ENCODE measurements at places on chromosomes 1 and 21.
A peak's percentile ranks its signal among the peaks of the same experiment; 100 is the strongest.

DNA sequence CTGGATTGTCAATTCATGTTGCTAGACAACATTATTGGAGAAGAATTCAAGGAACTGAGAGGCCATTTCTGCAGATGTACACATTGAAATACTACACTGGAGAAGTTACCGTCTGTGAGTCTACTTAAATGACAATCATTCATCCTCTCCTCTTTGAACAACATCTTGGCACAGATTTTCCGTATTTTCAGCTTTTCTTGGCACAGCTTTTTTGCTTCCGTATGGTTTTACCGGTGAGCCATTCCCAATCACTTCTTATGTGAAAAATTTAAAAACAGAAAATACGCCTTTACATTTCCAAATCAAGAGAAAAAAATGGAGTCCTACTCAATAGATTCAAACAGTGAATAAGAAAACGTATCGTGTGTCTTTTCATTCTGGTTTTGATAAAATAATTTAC lies 1493.7 kb downstream of the AMY1C start:
- DNase-seq: no peak

DNA sequence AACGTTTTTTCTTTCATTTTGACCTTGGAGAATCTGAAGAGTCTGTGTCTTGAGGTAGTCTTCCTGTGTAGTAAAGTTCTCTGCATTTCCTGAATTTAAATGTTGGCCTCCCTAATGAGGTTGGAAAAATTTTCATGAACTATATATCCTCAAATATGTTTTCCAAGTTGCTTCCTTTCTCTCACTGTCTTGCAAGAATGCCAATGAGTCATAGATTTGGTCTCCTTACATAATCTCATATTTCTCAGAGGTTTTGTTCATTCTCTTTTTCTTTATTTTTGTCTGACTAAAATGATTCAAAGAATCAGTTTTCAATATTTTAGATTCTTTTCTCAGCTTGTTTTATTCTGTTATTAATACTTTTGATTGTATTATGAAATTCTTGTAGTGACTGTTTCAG lies 87.6 kb downstream of the DRAM2 start:
- DNase-seq: no peak

DNA sequence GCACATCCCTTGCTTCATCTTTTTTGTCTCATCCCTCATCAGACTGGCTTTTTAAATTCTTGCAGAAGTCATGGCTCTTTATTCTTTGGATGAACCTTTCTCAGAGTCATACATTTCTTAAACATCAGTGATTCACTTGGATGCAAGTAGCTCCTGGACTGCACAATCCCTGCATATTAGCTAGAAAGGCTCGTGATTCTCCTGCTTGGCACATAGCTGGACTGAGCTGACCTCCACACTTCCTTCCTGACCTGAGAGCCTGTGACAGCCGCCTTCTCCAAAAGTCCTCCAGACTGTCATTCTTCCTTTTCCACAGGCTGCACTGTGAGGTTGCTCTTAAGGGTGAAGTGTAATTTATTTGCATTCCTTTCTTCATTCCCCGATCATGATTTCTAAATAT lies 109.4 kb downstream of the RGL1 start:
- no peak for DNase-seq

GRCh38 chr1:8348777-8349472 lies 31.0 kb downstream of the SLC45A1 start:
- DNase-seq: peak; percentile 64

DNA sequence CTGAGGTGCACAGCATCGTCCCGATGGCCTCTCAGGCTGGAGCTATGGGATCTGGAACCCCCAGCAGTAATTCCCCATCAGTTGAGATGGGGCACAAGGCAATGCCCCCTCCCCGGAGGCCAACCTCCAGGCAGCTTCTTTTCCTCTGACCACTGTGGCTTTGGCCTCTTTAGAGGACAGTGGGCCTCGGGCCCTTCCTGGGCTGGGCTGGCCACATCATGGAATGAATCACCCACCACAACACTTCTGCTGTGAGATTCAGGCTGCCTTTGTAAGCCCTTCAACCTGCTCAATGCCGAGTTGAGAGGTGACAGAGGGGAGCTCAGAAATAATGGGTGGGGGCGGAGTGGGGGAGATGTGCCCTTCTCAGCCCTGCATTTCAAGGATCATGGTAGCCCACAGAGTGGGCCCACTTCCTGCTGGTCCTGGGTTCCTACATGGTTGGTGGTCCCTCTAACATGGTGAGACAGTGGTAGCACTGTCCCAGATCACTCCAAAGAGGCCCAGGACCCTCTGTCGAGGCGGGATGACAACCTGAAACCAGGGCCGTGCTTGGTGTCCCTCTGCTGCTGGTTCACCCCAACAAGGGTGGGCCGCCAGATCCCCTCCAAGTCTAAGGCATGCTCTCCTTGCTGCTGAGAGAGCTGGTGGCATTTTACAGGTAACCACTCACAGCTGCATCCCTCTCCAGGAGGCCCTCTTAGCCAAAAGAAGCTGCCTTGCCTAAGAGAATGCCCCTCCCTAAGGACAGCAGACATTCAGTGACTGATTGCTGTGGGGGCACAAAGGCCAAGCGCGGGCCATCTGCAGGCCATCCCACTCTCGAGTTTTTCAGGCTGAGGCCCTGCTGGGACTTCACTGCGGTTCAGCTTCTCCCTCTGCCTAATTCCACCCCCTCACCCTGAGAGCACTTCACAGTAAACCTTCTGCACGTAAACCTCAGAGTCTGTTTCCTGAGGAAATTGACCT lies 29.7 kb upstream of the EVA1B start:
- no peak for DNase-seq

- no peak for DNase-seq
Measured at GRCh38 chr21:37358397-37358796, 8.2 kb upstream of the DYRK1A start.

- no peak for DNase-seq
Measured at GRCh38 chr1:45833361-45833760, 29.9 kb downstream of the MAST2 start.

Measured in neural crest cell (in vitro differentiated cells).